Mucosa of descending colon (tissue), 3 donors: ENCODE measurements at places on chromosomes 1 and 21. TPM values are rescaled to one million over a fixed set of nuclear protein-coding genes. Genes with fewer than 3 reads are reported as not detected.

Gene SDHB
- total RNA-seq: 163 TPM

Gene SELE
- 0.67 TPM for total RNA-seq

Gene SPATA45
- not detected for total RNA-seq

Gene MYBPH
- total RNA-seq: not detected

Gene ARHGEF10L
- total RNA-seq: 87.6 TPM

Gene CACNA1S
- total RNA-seq: not detected

Gene A3GALT2
- not detected for total RNA-seq

Gene BNIPL
- total RNA-seq: 1.1 TPM

Gene RGS4
- total RNA-seq: 1.5 TPM

Gene MFSD2A
- total RNA-seq: 24.4 TPM

Gene OR10Z1
- total RNA-seq: not detected
